HFFc6 (cell line): ENCODE measurements at places on chromosomes 5 and 9.

DNA sequence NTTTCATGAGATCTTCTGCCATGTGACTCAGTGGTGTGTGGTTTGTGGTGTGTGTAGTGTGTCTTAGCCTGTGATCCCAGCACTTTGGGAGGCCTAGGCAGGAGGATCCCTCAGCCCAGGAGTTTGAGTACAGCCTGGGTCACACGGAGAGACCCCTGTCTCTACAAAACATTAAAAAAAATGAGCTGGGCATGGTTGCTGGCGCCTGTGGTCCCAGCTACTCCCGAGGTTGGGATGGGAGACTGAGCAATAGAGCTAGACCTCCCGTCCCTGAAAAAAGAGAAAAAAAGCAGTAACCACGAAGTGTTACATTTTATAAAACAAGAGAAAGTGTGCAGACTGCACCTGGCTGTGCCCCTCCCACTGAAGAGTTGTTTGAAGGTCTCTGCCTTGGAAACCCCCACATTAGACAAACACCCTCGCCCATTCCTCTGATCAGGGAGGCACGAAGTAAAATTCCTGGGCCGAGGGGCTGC lies 21.2 kb upstream of the RNU6ATAC start:
- DNase-seq = no peak

DNA sequence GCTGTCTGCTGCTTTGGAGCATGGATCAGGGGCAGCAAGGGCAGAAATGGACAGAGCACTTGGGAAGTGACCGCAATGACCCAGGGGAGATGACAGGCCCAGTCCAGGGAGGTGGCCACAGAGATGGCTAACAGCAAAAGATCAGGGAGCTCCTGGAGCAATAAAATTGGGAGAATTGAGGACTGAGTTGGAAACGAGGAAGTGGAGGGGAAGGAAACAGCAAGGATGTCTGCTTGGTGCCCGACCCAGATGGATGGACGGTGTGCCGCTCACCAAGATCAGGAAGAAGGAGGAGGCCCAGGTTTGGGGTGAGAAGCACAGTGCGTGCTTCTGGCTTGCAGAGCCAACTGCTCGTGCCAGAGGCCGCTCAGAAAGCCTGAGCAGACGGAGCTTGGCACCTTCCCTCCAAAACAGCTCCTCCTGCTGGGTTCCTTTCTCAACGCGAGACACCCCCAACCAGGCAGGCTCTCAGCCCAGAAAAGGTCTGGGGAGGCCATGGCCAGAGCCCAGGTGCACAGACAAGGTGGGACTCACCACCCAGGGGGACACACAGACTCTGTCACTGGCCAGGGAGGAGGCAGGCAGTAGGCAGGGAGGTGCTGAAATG lies 1.7 kb upstream of the SLC34A1 start:
- no peak for DNase-seq

DNA sequence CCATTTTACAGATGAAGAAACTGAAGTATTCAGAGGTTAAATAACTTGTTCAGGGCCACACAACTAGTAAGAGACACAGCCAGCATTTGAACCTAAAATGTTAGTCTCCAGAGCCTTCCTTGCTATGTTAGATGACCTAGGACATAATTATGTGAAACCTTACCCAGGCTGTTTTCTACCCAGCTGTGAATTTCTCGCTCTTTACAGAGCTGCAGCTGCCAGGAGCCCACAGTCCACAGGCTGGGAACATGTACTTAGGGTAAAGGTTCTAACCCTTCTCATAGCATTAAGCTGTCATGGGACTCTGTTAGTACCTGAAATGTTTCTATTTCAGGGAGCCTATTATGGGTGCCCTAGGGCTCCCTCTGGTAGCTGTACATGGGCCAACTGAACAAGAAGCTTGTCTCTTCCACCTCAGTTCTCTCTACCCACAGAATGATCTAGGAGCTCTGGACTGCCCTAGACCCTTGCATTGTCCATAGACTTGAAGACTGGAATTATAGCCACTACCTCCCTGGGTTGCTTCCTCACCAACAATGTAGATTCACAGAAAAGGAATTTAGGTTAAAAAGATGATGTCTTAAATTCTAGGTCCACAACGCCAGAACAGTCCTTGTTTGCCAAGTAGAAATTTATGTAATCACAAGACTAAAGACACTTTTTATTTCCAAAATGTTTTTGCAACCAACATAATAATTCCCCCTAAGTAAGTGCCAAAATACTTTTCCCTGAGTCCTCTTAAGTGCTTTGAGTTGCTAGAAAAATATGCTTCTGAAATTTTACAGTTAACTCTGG lies 262.9 kb downstream of the PIK3R1 start:
- peak; percentile 11 for DNase-seq

- DNase-seq = no peak
These were observed 37.8 kb downstream of the RALGPS1 start for GRCh38 chr9:126952205-126952977.

- no peak for DNase-seq
These were observed 661.6 kb downstream of the LRRC70 start for GRCh38 chr5:63240063-63240755.

GRCh38 chr5:71974622-71975021 lies 132.7 kb upstream of the MAP1B start:
- peak; percentile 9 for DNase-seq

GRCh38 chr5:150642567-150642927 lies 2.1 kb downstream of the SYNPO start:
- peak; percentile 83 for DNase-seq

- DNase-seq = peak; percentile 25
These were observed 310.2 kb downstream of the AGTPBP1 start for GRCh38 chr9:85431339-85432102.

DNA sequence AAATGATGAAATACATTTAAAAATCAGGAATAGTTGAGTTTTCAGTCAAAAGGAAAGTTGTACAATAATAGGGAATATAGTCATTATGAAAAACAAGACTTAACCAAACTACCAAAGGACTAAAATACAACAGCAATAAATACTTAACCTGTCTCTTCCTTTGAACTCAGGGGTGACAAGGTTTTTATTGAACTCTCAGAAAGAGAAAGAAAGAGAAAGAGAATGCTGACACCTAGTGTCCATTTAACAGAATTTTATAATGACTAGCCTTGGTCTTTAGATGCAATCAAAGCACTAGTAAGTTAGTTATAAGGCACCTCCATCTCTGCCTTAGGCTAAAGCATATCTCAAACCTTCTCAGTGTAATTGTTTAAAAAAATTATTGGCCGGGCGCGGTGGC lies 47.5 kb downstream of the UIMC1 start:
- peak; percentile 7 for DNase-seq

DNA sequence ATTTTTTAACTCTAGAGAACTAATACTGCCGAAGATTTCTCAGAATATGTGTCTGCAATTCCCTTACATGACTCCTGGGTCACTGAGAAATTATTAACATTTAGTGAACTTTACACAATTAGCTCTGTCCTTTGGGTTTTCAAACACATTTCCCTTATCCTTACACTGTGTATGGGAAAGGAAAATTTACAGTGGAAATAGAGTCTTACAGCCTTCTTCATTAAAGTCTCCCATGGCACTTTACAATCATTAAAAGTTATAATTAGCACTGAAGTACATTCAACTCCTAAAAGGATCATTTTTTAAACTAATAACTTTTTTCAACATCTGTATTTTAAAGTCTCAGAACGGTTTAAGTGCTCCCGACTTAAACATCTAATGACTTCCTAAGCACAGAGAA lies 627.5 kb upstream of the TYRP1 start:
- DNase-seq = no peak
